ENCODE measurements at places on chromosomes 12 and 14. TPM values are rescaled to one million over a fixed set of nuclear protein-coding genes. Genes with fewer than 3 reads are reported as not detected.

Gene LALBA
- total RNA-seq, result not detected

Gene DENND5B
- total RNA-seq, result 44.0 TPM

Gene ADAMTS20
- total RNA-seq, result not detected

Gene MEG3
- 19.8 TPM for total RNA-seq

Gene TBX3
- total RNA-seq, result 24.4 TPM

Gene LMNTD1
- not detected for total RNA-seq

Gene NAV3
- total RNA-seq, result 9.5 TPM

DNA sequence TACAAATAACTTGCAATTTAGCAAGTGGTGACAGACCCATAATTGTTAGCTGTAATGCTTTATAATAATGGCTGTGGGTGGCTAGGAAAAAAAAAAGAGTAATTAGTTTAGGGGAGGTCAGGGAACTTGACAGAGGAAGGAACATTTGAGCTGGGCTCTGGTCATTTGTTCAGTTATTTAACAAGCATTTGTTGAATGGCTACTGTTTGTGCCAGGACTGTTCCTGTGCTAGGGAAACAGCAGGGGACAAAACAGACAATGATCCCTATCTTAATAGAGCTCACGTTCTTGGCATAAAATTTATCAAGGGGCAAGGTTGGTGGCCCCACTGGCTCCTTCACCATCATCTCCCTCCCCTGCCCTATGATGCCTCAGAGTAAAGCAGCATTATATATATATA, 18.5 kb downstream of the CHST11 start:
- no peak for DNase-seq

DNA sequence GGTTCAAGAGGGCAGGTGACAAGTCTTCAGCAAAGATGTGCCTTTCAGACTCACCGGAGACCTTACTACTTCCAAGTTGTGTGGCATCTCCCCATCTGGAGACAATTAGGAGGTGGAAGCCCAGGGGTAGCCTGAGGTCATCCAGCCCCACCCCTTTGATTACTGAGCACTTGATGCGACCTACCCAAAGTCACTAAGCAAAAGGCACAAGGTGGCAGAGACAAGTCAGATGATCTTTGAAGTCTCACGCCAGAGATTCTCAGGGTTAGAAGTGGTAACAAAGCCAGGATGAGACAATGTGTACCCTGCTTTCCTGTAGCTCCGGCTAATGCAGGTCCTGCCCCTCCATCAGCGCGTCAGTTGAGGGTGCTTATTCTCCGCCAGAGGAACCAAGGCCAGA, 1.4 kb upstream of the FOXN3 start:
- no peak for DNase-seq

GRCh38 chr12:62714774-62715721, 219.9 kb downstream of the PPM1H start:
- peak; percentile 62 for DNase-seq

DNA sequence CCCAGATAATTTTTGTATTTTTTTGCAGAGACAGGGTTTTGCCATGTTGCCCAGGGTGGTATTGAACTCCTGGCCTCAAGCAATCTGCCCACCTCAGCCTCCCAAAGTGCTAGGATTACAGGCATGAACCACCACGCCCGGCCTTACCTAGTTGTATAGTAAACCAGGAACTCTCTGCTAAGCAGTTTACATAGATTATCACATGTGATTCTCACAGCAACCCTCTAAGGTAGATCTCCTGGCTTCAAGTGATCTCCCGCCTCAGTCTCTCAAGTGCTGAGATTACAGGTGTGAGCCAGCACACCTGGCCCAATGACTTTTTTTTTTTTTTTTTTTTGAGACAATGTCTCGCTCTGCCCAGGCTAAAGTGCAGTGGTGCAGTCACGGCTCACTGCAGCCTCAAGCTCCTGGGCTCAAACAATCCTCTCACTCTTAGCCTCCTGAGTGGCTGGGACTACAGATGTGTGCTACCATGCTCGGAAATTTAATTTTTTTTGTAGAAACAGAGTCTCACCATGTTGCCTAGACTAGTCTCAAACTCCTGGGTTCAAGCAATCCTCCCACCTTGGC, 26.0 kb upstream of the ATP2A2 start:
- DNase-seq, result no peak

DNA sequence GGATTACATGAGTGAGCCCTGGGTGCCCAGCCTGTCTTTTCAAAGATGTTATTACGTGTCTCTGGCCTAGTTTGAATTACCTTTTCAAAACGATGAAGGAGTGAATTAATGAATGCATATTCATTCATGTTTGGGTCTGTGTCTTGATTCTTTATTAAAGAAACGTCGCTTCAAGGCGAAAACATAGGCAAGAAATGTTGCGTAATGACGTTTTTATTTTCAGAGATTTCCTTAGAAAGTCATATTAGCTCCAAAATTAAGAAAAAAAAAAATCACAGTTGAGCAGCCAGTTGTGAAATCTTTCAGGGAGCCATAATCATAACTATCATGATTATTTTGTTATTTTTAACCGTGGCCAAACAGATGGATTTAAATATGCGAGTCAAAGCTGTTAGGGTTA, 3.5 kb downstream of the PPFIBP1 start:
- no peak for DNase-seq

- DNase-seq, result no peak
These were observed 37.6 kb downstream of the PLEKHG7 start for GRCh38 chr12:92740411-92740810.

- DNase-seq, result peak; percentile 84
These were observed 45.9 kb downstream of the TSPAN9 start for GRCh38 chr12:3122841-3123678.

GRCh38 chr12:106118-106591, 39.6 kb downstream of the IQSEC3 start:
- DNase-seq, result no peak

- DNase-seq, result no peak
These were observed 39.0 kb downstream of the NOS1 start for GRCh38 chr12:117322428-117322827.

DNA sequence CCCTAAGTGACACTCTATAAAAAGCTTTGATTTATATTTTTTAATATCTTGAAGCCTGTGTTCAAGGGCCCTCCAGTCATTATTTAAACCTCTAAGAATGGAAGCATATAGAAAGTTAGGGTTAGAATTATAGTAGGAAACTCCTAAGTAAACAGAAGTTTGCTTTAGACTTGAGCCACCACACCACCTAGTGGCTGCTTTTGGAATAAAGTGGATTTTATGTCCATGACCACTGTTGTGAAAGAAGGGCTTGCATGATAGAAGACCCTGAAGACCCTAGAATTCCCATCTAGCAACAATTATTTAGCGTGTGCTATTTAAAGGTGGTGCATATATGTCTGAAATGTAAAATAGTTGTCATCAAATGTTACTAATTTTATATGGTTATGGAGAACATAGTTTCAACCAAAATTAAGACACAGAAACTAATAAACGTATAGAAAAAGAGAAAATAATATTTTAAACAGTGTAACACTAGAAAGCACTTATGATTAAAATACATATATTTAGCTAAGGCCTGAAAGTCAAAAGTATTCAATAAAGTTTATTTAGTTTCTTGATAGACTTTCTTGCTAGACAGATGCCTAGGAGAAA, 21.3 kb downstream of the LRRIQ1 start:
- DNase-seq, result no peak

GRCh38 chr14:25044106-25044698, 5.7 kb downstream of the STXBP6 start:
- no peak for DNase-seq

DNA sequence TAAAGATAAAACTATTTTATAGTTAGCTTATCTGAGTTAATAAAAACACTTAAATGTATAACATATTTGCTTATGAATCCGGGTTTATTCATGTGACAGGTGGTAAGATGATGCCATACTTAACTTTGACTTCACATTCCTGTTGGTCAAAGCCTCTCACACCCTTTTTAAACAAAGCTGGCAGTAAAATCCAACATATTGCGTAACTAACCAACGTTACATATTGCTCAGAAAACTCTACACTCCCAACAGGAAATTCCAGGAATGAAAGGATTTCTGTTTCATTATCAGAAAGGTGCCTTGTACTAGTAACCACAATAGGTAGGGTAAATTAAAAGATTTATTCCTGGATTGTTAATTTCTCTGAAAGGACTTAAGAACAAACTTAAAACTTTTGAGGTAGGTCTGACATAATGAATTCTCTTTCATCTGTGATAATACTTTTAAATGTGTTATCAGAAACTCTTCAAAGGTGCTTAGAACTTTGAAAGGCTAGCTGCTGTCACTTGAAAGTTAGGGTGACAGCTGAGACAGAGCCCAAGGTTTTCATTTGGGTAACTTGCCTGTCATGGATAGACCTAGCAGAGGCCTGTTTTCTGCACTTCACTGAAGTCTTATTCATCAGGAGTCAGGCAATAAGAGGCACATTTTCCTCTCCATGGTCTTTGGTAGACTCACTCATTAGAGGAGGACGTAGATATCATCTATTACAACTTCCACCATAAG, 23.8 kb upstream of the CATSPERB start:
- DNase-seq, result no peak

DNA sequence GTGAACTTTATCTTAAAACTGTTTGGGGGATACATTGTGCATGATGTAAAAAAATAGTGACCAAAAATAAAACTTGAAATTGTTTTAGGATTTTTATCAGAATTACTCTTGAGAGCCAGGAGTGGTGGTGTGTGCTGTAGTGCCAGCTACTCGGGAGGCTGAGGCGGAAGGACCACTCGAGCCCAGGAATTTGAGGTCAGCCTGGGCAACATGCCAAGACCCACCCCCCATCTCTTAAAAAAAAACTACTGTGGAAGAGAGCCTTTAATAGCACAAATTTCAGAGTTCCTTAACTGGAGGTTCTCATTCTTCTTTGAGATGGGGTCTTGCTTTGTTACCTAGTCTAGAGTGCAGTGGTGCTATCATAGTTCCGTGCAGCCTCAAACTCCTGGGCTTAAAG, 21.5 kb downstream of the CPSF2 start:
- no peak for DNase-seq

- no peak for DNase-seq
These were observed 20.5 kb downstream of the SARNP start for GRCh38 chr12:55797068-55797467.
